ENCODE measurements at places on chromosomes 1 and 21.

GRCh38 chr21:44758781-44759627, 42.6 kb downstream of the UBE2G2 start:
- no peak for DNase-seq

DNA sequence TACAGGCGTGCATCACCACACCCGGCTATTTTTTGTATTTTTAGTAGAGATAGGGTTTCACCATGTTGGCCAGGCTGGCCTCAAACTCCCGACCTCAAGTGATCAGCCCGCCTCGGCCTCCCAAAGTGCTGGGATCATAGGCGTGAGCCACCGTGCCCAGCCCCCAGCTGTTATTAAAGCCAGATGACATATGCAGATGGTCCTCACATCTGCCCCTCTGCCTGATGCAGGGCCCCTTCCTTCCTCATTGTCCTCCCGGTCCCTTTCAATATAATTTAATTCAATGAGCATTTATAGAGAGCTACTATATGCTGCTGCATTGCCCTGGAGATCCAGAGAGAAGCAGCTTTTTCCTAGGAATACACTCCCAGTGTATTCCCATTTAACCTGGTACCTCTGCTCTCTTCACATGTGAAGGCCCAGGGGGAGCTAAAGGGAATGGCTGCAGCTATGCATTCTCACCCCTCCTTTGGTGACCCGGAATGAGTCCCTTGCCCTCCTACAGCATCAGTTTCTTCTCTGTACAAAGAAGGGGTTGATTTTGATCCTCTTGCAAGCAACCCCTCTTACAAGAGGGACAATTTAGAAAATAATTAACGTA, 55.6 kb downstream of the L1TD1 start:
- no peak for DNase-seq

GRCh38 chr1:225533238-225533637, 105.4 kb upstream of the LBR start:
- no peak for DNase-seq

- DNase-seq, result no peak
Measured at GRCh38 chr1:246801241-246802020, 77.2 kb downstream of the SCCPDH start.

GRCh38 chr21:25457946-25458345, 149.3 kb downstream of the MRPL39 start:
- no peak for DNase-seq

GRCh38 chr21:15098908-15099307, 34.1 kb upstream of the NRIP1 start:
- no peak for DNase-seq

GRCh38 chr1:168387781-168388760, 107.4 kb downstream of the TBX19 start:
- no peak for DNase-seq
